ENCODE measurements at places on chromosomes 1 and 21.

GRCh38 chr1:101310506-101310905, 73.7 kb downstream of the S1PR1 start:
- no peak for DNase-seq

DNA sequence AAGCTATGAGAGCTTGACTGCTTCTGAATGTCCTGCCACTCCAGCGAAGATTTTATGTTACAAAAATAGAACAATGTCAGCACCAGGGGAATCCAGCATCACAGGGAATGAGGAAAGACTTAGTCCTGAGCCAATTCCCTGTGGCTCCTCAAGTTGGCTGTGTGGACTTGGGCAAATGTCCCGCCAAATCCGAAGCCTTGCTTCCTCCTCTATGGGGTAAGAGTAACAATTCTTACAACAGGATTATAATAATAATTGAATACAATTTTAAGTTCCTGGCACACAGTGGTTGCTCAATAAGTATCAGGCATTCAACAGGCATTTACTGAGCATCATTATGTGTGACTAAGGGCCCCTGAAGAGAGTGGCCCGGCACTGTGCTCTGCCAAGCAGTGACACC, 44.4 kb downstream of the STPG1 start:
- DNase-seq, result no peak

GRCh38 chr1:201190624-201191051, at the start of gene IGFN1:
IGFN1 (plus strand) TSS chr1:201190824; CDS start chr1:201193294, 2,470 bp downstream.
- DNase-seq, result no peak

- no peak for DNase-seq
These were observed 33.2 kb downstream of the OTUD7B start for GRCh38 chr1:149977345-149977744.

DNA sequence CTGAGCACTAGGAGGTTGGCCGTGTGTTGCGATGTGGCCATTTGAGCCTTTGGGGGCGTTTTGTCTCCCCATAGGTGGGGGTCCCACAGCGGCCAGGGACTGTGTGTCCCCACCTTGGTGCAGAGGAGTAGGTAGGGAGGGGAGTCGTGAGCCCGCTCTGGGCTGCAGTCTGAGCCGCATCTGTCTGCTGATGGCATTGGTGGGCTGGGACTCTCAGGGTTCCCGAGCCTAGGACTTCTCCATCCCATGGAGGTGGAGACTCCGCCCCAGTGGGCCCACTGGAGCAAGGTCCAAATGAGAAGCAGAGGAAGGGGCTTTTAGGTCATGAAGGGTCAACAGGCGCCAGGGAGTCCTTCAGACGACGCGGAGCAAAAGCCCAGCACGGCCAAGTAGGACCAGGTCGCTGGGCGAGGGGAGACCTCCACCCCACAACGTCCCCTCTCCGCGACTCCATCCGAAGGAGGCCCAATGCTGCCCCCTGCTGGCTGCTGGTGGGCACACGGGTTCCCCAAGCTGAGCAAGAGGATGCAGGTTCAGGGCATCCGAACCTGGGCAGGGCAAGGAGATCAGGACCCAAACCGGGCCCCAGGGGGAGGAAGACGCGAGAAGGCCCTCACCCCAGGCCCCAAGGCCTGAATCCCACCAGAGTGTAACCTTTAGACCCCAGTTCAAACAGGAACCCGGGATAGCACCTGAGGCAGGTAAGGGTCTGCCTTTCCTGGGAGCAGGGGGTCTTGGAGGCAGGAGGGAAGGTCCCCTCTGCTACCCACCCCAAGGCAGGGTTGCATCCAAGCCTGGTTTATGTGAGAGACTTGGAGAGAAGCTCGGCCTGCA, 14.9 kb downstream of the TTC34 start:
- no peak for DNase-seq

DNA sequence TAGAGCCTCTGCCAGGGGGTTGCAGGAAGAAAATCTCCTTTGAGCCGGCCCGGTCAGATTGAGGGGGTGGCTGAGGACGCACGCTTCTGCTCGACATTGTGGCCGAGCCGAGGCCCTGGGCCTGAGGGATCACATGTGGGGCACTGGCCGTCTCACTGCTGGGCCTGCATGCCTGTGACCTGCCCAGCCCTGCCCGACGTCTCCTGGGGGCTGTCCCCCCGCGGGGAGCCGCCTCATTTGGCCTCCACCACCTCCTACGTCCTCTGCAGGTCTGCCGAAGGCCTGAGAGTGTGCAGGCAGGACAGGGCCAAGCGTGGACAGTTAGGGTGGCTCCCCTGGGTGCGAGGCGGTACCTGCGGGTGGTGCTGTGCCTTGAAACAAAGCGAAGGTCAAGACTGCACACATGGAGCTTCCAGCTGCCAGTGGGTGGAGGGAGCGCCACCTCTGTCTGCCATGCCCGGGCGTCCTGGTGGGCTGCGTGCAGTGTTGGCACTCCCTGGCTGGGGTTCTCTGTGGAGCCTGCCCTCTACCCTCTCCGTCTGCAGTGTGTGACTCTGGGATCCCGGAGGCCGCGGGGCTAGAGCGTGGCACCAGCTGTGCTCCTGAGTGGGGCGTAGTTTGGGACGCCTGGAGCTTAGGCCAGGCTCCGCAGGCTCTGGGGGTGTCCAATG, 51.7 kb downstream of the PCNT start:
- no peak for DNase-seq

- DNase-seq, result no peak
These were observed 192.9 kb upstream of the PTGFR start for GRCh38 chr1:78297836-78298235.
